Activated T-cell treated with anti-CD3 and anti-CD28 coated beads, Interleukin-2, amount 50 U/mL, for 72 hours (primary cell): ENCODE measurements at places on chromosomes 16 and 17. TPM values are rescaled to one million over a fixed set of nuclear protein-coding genes. Genes with fewer than 3 reads are reported as not detected.

The MEIOC gene
- total RNA-seq: not detected

The HOXB7 gene
- 1.6 TPM for total RNA-seq

The CHST6 gene
- total RNA-seq: 0.07 TPM

The KRTAP4-6 gene
- total RNA-seq: not detected

The TBX6 gene
- total RNA-seq: 5.8 TPM

The HBM gene
- total RNA-seq: not detected

The KRT24 gene
- not detected for total RNA-seq

The GP1BA gene
- 0.26 TPM for total RNA-seq

The CTRL gene
- 5.0 TPM for total RNA-seq
